LHCN-M2 (cell line): ENCODE measurements at places on chromosomes 3 and 15. TPM values are rescaled to one million over a fixed set of nuclear protein-coding genes. Genes with fewer than 3 reads are reported as not detected.

The FEZF2 gene
- not detected in 2 replicates for total RNA-seq

The CDHR4 gene
- not detected in 2 replicates for total RNA-seq

GRCh38 chr15:85706779-85707518 lies 87.8 kb downstream of the KLHL25 start:
- DNase-seq, result peak; percentile 34

GRCh38 chr15:100338971-100339444 lies 2.8 kb downstream of the ADAMTS17 start:
- no peak for DNase-seq

GRCh38 chr15:45690581-45691260 lies 55.9 kb downstream of the SQOR start:
- no peak for DNase-seq

GRCh38 chr15:85274315-85275050 lies 105.9 kb upstream of the AKAP13 start:
- no peak for DNase-seq

DNA sequence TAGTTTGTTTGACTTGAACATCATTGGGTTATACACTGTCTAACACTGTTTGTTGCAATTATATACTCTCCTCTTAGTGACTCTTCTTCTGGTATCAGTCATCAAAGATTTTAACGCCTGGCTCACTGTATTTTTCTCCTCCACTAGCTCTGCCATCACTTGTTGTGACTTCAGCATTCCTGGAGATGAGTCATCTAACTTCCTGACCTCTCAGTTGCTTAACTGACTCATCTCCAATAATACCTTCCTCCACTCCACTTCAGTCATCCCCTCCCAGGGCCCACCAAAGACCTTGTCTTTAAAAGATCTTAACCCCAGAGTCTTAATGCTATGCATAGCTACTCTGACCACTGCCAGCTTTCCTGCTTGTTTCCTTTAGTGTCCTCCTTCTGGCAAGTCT lies 28.6 kb upstream of the CLSTN2 start:
- DNase-seq, result peak; percentile 26

GRCh38 chr3:10869460-10869859 lies 53.4 kb downstream of the SLC6A11 start:
- no peak for DNase-seq

GRCh38 chr15:20643024-20643770 lies 101.6 kb upstream of the GOLGA6L6 start:
- DNase-seq, result no peak

DNA sequence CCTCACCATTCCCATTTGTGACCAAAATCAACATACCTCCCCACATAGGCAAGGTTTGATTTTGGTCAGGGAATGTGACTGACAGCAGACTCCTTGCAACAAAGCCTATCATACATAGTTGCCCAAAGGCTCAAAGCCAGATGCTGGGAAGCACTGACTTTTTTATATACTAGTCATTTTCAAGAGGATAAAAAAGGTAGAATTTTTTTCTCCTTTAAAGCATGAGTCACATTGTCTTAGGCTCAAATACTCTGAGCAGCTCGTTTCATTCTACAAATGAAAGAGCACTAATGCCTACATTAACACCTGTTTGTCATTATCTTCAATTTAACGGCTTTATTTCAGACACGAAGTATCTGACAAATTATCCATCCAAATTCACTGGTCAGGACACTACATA lies 36.2 kb downstream of the ICE2 start:
- no peak for DNase-seq
